ENCODE measurements at places on chromosomes 4 and X. TPM values are rescaled to one million over a fixed set of nuclear protein-coding genes. Genes with fewer than 3 reads are reported as not detected.

- no peak for ATAC-seq
Measured at GRCh38 chr4:155676430-155676825, 9.8 kb downstream of the GUCY1A1 start.

DNA sequence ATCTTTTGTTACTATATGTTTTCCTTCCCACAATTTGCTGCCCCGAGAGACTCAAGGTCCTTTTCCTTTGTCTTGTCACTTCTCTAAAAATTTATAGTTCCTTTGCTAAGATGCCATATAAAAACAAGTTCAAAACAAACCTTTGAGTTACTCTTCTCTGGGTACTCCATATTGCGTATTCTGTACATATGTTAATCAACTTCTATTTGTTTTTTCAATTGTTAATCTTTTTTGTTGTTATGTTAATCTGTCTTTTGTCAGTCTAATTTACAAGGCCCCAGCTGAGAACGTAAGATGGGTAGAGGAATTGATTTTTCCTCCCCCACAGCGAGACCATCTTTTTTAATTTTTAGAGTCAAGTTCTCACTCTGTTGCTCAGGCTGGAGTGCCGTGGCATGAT, 7.2 kb upstream of the PPEF2 start:
- no peak for ATAC-seq

DNA sequence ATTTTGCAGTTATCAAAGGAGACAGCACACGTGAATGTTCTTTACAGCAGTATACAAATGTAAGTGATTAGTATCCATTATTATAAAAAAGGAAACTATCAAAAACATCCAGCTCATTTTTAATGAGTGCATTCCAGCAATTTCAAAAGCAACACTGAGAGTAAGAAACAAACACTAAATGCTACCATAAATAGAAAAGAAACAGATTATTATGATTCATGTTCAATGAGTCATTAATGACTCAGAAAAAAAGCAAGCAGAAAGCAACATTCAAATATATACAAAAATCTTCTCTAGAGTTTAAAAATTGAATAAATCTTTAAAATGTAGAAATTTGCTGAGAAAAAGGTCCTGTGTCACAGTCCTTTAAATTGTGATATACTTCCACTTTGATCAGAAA, 346.5 kb upstream of the FMR1 start:
- no peak for ATAC-seq

DNA sequence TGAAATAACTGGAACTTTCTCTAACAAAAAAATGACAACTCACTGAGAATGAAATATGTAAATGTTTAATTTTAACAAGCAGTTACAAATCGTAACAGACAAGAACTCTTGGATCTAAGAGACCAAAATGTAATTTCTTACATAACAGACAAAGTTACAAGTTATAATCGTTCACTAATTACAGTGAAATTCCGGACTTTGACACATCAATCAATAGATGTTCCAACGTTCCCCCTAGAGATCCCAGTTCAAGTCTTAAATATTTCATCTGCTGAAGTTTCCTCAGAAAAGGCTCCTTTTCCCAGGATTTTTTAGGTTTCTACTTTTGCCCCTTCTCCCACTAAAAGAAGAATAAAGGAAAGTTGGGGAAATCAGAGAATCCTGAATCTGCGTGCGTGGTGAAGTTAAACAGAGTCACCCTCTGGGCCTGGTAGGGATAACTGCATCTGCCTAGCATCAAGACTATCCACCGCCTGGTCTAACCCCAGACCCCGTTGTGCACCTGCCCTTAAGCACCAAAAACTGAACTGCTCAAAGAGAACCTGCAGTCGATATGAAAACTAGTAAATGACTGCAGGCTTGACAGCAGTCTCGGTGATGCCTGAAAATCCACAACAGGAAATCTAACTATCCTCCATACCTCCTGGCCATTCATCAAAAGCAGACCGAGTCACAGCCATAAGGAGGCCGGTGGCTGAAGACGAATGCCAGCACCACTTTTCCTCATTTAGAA, 2.3 kb downstream of the IRF2 start:
- peak; percentile 8 for ATAC-seq

The CENPVL2 gene
- not detected for total RNA-seq

- ATAC-seq, result no peak
Measured at GRCh38 chr4:20428436-20429160, 176.9 kb downstream of the SLIT2 start.

DNA sequence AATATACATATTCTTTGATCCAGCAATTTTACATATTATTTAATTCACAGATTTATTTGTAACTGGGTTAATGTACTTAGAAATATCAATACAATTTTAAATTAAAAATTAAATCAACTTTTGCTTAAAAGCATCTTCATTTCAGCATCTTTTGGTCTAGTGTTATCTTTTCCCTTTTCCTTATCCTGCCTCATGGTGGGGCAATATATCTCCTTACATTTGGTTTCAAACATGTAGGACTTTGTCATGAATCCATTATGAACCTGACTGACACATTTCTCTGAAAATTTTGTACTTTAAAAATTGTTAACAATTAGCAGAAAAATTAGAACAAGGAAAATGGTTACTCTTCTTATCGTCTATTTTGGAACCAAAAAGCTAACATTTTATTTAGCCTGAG, 42.8 kb upstream of the ANK2 start:
- ATAC-seq, result no peak

DNA sequence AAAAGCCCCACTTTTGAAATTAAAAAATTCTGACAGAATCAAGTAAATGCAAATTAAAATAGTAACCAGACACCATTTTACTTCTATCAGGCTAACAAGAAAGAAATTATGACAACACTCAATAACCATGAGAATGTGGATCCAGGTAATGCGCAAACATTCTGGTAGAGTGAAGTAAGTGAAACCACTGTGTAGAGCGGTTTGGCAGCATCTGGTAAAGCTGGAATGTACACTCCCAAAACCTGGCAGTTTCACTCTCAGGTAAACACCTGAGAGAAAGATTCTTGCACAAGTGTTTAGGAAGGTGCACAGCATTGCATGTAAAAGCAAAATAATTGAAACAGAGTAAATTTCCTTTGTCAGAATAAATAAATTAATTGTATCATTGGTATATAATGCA, 81.8 kb downstream of the TRIML1 start:
- no peak for ATAC-seq

DNA sequence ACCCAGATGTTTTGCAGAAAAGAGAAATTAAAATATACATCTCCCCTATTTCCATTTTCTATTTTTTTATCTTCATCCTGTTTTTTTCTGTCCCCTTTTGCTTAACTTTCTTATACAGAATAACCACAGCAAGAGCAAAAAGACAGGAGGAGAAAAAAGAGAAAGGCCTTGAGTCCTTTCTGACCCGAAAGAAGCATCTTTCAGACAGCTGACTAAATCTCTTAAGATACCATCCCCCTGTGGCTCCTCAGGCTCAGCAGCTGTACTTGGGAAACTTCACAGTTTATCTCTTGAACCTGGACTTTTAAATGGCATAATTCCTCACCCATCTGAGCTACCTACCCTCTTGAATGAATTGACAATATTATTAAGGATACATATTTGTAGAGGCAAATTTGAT, 100.2 kb downstream of the FIP1L1 start:
- no peak for ATAC-seq

GRCh38 chrX:113389846-113390245, 549.2 kb upstream of the AMOT start:
- ATAC-seq, result no peak

GRCh38 chr4:12221031-12221430, 792.3 kb upstream of the HS3ST1 start:
- ATAC-seq, result no peak

GRCh38 chr4:8321220-8321619, 51.7 kb downstream of the HTRA3 start:
- ATAC-seq, result no peak

The EDA2R gene
- 6.5 TPM for total RNA-seq

The CENPVL1 gene
- total RNA-seq, result not detected

The TKTL1 gene
- total RNA-seq, result 0.54 TPM

DNA sequence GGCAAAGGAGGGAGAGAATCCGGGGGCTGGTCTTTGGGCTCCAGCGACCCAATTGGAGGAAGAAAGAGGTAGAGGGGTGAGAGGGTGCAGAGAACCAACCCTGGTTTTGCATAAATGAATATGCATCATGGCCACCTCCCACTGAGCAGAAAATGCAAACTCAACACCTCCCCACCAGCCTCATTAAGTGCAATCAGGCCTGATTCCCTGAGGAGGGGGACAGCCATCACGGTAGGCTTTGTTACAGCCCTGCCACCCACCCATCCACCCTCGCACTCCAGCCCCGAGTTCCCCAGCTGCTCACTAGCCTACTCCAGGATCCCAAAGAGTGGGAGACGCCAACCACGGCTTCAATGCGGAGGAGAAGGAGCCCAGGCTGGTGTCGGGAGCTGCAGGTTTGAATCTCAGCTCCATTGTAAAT, 48.3 kb upstream of the MAN2B2 start:
- ATAC-seq, result no peak

DNA sequence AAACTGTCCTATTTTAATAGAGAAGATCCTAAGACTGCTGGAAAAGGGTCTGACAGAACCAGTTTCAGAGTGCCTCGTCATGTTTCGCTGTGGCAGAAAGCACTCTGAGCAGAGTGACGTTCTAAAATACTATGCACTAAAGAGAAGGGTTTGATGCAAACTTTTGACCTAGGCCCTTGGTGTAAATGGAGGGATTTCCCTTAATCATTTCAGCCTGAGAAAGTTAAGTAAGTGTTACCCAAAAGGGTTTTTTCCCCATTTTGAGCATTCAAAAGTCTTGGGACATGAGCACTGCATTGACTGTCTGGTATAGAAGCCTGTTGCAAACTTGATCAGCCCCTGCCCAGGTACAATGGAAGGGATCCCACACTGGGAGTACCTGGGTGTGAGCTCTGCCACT, 157.5 kb upstream of the ATOH1 start:
- ATAC-seq, result no peak

GRCh38 chr4:1209821-1210220, 37.4 kb upstream of the SPON2 start:
- ATAC-seq, result no peak

DNA sequence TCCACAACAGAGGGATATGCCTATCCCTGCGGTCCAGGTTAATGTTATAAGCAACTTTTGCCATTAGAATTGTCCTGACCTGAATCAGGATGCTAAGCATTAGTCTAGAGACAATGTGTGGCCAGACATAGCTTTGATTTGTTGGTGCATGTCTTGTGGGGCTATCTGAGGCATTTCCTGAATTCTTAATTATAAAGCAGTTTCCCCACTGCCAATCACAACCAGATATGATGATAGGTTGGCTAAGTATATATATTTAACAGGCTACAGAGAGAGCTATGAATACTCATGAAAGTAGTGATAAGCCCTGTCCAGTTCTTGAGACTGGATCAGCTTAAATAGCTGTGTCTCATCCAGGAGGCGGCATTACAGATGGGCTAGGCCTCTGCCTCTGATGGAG, 37.8 kb upstream of the ZNF81 start:
- no peak for ATAC-seq

The TMPRSS11F gene
- not detected for total RNA-seq

DNA sequence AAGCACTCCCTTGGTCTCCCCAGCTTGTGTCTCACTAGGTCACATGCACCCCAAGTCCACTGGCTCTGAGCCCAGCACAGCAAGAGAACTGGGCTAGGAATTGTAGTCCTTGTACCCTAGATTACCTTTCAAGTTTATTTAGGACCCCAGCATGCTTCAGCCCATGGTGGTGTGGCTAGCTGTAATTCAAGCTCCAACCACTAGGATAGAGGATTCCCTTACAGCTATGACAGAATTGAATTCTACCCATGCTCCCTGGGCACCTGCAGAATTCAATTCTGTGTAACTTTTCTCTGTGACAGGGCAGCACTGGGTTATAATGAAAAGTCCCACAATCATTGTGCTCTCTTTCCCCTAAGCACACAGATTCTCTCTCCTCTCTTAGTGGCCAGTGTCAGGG, 253.8 kb upstream of the DMD start:
- ATAC-seq, result no peak

DNA sequence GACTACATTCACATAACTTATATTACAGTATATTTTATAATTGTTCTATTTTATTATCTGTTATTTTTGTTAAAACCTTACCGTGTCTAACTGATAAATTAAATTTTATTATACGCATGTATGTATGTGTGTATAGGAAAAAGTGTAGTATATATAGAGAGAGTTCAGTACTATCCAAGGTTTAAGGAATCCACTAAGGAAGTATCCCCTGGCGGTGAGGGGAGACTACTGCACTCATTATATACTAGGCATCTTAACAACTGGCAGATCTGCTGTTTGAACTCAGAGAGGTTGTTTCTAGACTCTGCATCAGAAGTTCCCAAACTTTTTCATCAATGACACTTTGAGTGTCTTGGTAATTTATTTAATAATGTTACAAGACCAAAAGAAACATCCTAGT, 70.9 kb downstream of the NDST4 start:
- ATAC-seq, result no peak

The FAM236A gene
- total RNA-seq, result not detected

All from activated T-helper 17 cell treated with anti-CD3 and anti-CD28 coated beads, Interleukin-2, amount 50 U/mL, for 72 hours (primary cell).